ENCODE measurements at places on chromosomes 2 and 18. TPM values are rescaled to one million over a fixed set of nuclear protein-coding genes. Genes with fewer than 3 reads are reported as not detected.
A peak's percentile ranks its signal among the peaks of the same experiment; 100 is the strongest.

MSTN gene
- total RNA-seq, result 0.18 TPM

PMS1 gene
- 21.7 TPM for total RNA-seq

DNA sequence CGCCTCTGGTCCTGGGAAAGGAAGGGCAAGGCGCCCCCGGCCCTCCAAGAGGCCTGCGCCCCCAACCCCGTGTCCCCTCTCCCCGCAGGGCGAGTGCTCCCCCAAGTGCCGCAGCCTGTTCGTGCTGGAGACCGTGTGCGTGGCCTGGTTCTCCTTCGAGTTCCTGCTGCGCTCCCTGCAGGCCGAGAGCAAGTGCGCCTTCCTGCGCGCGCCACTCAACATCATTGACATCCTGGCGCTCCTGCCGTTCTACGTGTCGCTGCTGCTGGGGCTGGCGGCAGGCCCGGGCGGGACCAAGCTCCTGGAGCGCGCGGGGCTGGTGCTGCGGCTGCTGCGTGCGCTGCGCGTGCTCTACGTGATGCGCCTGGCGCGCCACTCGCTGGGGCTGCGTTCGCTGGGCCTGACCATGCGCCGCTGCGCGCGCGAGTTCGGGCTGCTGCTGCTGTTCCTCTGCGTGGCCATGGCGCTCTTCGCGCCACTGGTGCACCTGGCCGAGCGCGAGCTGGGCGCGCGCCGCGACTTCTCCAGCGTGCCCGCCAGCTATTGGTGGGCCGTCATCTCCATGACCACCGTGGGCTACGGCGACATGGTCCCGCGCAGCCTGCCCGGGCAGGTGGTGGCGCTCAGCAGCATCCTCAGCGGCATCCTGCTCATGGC is 52.4 kb downstream of the SLC66A2 start:
- no peak overlapping the region for H3K27ac ChIP-seq
- H3K4me3 ChIP-seq, result no peak overlapping the region
- DNase-seq, result no peak
- H3K27me3 ChIP-seq, result no peaks in the 10 kb centered on the region

DNA sequence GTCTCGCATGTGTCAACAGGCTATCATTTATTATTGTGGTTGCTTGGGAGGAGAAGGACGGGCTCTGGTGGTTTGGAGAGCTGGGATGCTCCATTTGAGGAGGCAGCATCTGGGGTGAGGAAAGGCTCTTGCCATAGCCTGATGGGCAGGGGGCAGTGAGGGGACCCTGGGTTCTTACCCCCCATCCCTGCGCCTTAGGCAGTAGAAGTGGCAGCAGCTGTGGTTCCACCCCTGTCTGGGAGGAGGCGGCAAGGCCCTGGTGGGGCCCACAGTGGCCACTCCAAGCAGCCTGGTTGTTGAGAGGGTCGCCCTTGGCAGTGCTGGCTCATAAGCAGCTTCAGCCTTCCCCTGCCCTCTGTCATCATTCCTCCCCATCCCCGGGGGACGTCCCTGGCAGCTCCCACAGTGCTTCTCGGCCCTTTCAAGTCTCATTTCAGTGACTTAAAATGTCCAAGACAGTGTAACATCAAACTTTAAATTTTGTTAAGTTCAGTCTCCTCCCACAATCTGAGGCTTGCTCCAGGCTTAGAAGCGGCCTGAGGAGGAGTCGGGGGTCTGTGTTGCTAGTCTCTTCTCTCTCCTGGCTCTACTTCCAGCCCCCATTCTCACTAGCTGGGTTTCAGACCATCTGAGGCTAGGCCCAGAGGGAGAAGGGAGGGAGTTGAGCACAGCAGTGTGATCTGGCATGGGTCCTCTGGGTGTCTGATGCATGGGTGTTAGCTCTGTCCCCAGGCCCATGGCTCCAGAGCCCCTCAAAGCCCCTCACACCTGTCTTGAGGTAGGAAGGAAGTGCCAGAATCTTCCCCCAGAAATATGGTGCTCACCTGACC is 34.9 kb upstream of the PTPN4 start:
- no peaks in the 10 kb centered on the region for H3K27me3 ChIP-seq
- H3K36me3 ChIP-seq, result no peaks in the 10 kb centered on the region
- no peak for DNase-seq
- H3K4me1 ChIP-seq, result no peaks in the 10 kb centered on the region
- no peak overlapping the region for H3K4me3 ChIP-seq

PELI1 gene
- 34.1 TPM for total RNA-seq

- H3K4me3 ChIP-seq, result no peak overlapping the region
- no peaks in the 10 kb centered on the region for H3K4me1 ChIP-seq
- H3K36me3 ChIP-seq, result no peaks in the 10 kb centered on the region
Observed at GRCh38 chr2:136075476-136075875, 42.5 kb downstream of the CXCR4 start.

TRIM43 gene
- total RNA-seq, result not detected

- no peak for DNase-seq
- no peaks in the 10 kb centered on the region for H3K36me3 ChIP-seq
- no peaks in the 10 kb centered on the region for H3K27me3 ChIP-seq
- no peak overlapping the region for H3K27ac ChIP-seq
- H3K4me3 ChIP-seq, result no peak overlapping the region
Observed at GRCh38 chr18:44759925-44760342, 79.2 kb downstream of the SETBP1 start.

- H3K27me3 ChIP-seq, result no peaks in the 10 kb centered on the region
- DNase-seq, result no peak
- no peak overlapping the region for H3K27ac ChIP-seq
Observed at GRCh38 chr18:72104851-72105250, 439.3 kb downstream of the CBLN2 start.

GRCh38 chr2:169159686-169160085 is 90.3 kb downstream of the DHRS9 start:
- H3K4me1 ChIP-seq, result no peaks in the 10 kb centered on the region
- H3K4me3 ChIP-seq, result no peak overlapping the region
- H3K27ac ChIP-seq, result no peak overlapping the region
- H3K36me3 ChIP-seq, result no peaks in the 10 kb centered on the region
- peaks cover 1% of the 10 kb centered on the region for H3K27me3 ChIP-seq
- DNase-seq, result no peak

DNA sequence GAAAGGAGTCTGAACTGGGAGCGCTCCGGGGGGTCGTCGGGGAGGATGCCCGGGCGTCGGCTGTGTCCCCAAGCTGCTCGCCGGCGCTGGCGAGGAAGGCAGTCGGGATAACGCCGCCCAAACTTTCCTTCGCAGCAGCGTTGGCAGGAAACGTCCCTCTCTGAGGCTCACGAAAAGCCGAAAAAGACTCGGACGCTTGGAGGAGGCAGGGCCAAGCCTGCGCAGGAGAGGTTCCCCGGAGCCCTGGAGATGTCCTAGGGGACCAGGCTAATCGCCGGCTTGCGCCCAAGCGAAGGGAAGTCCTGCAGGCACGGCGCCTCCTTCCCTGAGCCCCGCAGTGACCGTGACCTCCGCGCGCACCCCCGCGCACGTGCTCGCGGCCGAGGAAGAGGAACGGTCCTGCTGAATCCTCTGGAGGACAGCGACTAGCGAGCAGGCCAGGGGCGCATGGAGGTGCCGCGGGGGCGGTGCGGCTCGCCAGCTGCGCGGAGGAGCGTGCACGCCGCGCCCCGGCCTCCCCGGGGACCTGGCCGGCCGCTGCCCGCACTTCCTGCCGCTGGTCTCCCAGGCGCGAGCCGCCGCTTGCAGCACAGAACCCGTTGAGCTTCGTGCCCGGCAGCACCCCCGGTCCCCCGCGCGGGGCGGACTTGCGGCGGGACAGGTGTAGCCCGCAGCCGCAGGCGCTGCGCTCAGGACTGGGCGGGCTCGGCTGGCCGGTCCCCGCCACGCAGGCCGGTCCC is at the start of gene SH3RF3:
SH3RF3 (plus strand) TSS at position 590 of the 740 bp plus-strand sequence.
- peak within 1 kb of the TSS; percentile 88 for H3K27ac ChIP-seq
- peaks cover 12% of the 10 kb centered on the region for H3K4me1 ChIP-seq
- H3K27me3 ChIP-seq, result peaks cover 32% of the 10 kb centered on the region

SLC23A3 gene
- total RNA-seq, result 3.4 TPM

DNA sequence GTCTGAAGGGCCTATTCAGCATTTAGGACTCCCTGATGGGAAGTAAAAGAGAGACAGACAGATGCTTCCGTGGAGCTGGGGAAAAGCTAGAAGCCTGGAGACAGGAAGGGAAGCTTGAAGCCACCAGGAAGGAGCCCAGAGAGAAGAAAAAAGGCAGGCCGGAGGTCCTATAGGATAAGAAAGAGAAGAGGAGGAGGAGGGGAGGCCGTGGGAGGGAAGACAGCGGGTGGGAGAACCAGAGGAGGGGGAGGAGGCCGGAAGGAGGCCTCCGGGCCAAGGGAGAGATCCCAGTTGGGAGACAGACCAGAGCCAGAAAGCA is 107.1 kb upstream of the PKDCC start:
- no peaks in the 10 kb centered on the region for H3K4me1 ChIP-seq
- no peak for DNase-seq
- H3K4me3 ChIP-seq, result no peak overlapping the region
- H3K36me3 ChIP-seq, result no peaks in the 10 kb centered on the region
- no peaks in the 10 kb centered on the region for H3K27me3 ChIP-seq

DNA sequence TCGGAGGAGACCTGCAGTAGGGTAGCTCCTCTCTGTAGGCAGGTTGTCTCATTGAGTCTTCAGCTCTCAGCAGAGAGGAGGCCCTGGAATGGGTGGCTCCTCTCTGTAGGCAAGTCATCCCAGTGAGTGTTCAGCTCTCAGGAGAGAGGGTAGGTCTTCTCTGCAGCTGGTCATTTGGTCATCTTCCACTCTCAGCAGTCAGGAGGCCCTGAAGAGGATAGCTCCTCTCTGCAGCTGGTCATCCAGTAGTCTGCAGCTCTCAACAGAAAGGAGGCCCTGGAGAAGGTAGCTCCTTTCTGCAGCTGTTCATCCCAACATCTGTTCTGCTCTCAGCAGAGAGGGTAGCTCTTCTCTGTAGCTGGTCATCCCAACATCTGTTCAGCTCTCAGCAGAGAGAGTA is 26.0 kb upstream of the RUFY4 start:
- no peaks in the 10 kb centered on the region for H3K4me1 ChIP-seq
- no peaks in the 10 kb centered on the region for H3K27me3 ChIP-seq
- H3K36me3 ChIP-seq, result no peaks in the 10 kb centered on the region
- no peak for DNase-seq
- H3K27ac ChIP-seq, result no peak overlapping the region

GRCh38 chr2:213156717-213157116 is 5.3 kb upstream of the IKZF2 start:
- H3K27me3 ChIP-seq, result no peaks in the 10 kb centered on the region
- H3K36me3 ChIP-seq, result no peaks in the 10 kb centered on the region
- peaks cover 14% of the 10 kb centered on the region for H3K4me1 ChIP-seq
- H3K27ac ChIP-seq, result no peak overlapping the region

DNA sequence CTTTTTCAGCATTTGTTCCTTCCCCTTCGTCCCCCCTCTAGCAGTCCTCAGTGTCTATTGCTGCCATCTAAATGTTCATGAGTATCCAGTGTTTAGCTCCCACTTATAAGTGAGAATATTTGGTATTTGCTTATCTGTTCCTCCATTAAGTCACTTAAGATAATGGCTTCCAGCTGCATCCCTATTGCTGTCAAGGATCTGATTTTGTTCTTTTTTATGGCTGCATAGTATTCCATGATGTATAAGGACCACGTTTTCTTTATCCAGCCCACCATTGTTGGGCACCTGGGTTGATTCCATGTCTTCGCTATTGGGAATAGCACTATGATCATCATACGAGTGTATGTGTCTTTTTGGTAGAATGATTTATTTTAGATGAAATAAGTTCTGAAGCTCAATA is 166.9 kb upstream of the NCK2 start:
- H3K27me3 ChIP-seq, result no peaks in the 10 kb centered on the region
- DNase-seq, result no peak
- no peak overlapping the region for H3K4me3 ChIP-seq
- H3K4me1 ChIP-seq, result no peaks in the 10 kb centered on the region

KCNS3 gene
- total RNA-seq, result 28.7 TPM

CCDC85A gene
- 17.0 TPM for total RNA-seq

DNA sequence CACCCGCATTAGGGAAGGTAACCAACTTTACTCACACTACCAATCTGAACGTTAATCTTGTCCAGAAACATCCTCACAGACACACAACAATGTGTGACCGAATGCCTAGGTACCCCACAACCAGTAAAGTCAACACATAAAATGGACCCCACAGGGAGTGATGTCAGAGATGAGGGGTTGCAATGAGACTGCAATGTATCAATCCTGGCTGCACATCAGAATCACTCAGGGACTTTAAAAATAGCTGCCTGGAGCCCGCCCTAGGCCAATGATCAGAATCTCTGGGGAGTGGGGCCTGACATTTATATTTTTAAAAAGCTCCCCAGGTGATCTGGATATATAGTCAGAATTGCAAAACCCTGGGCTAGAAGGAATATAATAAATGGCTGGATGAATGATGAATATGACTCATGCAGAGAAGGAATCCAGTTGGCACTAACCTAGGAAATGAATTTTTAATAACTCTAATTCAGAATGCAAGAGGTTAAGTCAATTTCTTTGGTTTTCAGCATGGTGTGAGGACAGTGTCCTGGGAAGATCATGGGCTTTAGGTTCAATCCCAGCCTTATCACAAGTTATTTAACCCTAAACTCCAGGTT is 92.8 kb downstream of the COLEC12 start:
- H3K27me3 ChIP-seq, result no peaks in the 10 kb centered on the region
- no peaks in the 10 kb centered on the region for H3K36me3 ChIP-seq
- no peak overlapping the region for H3K27ac ChIP-seq
- no peak for DNase-seq
- peaks cover 9% of the 10 kb centered on the region for H3K4me1 ChIP-seq

DNA sequence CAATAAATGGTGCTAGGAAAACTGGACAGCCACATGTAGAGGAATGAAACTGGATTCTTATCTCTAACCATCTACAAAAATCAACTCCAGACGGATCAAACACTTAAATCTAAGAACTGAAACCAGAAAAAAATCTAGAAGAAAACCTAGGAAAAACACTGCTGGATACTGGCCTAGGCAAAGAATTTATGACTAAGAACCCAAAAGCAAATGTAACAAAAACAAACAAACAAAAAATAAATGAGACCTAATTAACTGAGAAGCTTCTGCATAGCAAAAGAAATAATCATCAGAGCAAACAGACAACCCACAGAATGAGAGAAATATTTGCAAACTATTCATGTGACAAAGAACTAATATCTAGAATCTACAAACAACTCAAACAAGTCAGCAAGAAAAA is 314.0 kb upstream of the REV1 start:
- H3K36me3 ChIP-seq, result no peaks in the 10 kb centered on the region
- H3K4me1 ChIP-seq, result no peaks in the 10 kb centered on the region
- H3K27me3 ChIP-seq, result no peaks in the 10 kb centered on the region

GRCh38 chr2:134973241-134974138 is 54.9 kb downstream of the CCNT2 start:
- DNase-seq, result no peak
- no peak overlapping the region for H3K27ac ChIP-seq
- H3K4me1 ChIP-seq, result no peaks in the 10 kb centered on the region

- no peak for DNase-seq
- H3K4me3 ChIP-seq, result no peak overlapping the region
- no peaks in the 10 kb centered on the region for H3K36me3 ChIP-seq
- no peaks in the 10 kb centered on the region for H3K4me1 ChIP-seq
Observed at GRCh38 chr18:71808616-71809015, 735.5 kb downstream of the CBLN2 start.
